ENCODE measurements at places on chromosomes 3 and 15.

DNA sequence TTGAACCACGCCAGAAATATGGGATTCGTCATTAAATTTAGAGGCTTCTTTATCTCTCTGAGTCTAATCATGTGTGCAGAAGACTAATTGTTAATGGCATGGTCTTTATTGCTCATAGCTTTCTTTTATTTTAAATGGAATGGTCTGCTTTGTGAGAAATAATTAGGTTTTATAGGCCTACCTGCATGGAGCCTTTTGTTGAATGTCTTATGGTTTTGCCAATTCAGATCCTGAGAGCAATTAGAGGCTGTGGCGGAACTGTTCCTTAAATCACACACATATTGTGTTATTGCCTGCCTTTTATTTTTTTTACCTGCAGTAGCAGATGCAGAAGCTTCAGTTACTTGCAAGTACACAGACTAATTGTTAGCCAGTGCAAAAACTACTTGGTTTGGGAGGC, 306.2 kb downstream of the NLGN1 start:
- no peaks in the 10 kb centered on the region for H3K4me1 ChIP-seq
- DNase-seq: no peak
- no peak overlapping the region for H3K4me3 ChIP-seq

DNA sequence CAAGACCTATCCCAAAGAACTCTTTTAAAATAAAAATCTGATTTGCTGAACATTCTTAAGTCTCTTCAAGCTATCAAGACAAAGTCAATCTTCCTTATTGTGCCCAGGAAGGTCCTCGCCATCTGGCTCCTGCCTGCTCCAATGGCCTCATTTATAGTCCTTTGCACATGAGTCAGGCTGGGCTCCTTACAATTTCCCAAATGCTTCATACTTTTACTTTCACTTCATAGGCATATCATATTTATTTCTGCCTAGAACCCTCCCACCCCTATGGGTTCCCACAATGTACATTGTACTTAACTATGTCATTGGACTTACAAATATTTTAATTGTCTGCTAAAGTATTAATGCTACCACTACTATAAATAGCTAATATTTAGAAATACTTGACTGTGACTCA, 9.1 kb downstream of the THRB start:
- no peaks in the 10 kb centered on the region for H3K36me3 ChIP-seq
- H3K27ac ChIP-seq: no peak overlapping the region
- no peaks in the 10 kb centered on the region for H3K4me1 ChIP-seq
- no peak for DNase-seq

DNA sequence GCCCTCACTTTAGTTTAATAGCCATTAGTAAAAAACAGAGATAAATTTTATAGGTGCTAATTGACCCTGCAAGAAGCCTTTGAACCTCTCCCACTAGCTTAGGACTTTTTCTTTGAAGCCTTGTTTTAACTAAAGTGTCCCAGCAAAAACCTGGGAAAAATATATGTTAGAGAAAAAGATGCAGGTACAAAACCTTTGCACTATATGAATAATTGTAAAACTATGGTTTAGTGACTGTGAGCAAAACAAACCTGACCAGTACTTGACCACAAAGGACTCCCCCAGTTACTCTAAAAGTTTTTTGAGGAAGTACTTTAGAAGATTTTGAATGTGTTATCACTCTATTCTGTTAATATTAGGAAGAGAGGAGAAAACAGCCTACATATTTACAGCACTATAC, 123.3 kb upstream of the TP63 start:
- no peaks in the 10 kb centered on the region for H3K36me3 ChIP-seq
- no peaks in the 10 kb centered on the region for H3K4me1 ChIP-seq
- no peak overlapping the region for H3K27ac ChIP-seq
- no peak overlapping the region for H3K4me3 ChIP-seq
- DNase-seq: no peak

- H3K4me1 ChIP-seq: no peaks in the 10 kb centered on the region
- no peak overlapping the region for H3K27ac ChIP-seq
Measured at GRCh38 chr3:42996633-42997075, 17.5 kb downstream of the GASK1A start.

DNA sequence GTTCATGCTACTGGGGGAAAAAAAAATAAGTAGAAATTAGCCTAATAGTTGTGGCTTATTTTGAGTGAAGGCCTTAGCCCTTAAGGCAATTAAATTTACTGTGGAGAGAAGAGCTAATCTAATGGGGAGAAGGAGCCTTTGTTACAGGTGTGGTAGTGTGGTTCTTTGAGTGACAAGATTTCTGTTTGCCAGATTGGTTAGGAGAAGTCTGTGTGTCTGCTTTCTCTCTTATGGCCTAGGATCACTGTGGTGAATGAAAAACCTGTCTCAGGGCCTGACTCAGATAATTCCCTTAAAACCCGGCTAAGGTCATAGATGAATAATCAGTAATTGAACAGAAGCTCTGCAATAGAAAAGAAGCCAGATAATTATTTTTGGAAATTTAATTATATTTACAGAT, 27.0 kb downstream of the OPA1 start:
- no peaks in the 10 kb centered on the region for H3K27me3 ChIP-seq
- H3K4me1 ChIP-seq: no peaks in the 10 kb centered on the region
- DNase-seq: no peak
- H3K36me3 ChIP-seq: peaks cover 65% of the 10 kb centered on the region

DNA sequence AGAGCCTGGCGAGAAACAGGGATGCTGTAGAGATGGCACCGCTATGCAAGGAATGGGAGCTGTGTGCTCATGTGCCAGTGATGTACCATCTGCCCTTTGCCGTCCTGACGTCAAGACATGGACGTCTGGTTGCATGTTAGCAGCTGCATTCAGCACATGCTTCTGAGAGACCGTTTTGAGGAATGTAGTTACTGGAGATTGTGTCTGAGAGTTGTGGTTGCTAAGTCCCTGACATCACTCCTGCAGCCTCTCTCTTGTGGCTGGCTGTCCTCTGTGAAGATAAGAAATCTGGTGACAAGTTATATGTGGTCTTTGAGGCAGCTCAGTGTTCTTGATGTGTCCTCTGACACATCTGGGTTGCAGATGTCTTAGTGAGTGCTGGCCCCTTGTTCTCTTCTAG, 165.1 kb downstream of the APBA2 start:
- DNase-seq: no peak
- H3K27me3 ChIP-seq: no peaks in the 10 kb centered on the region
- no peak overlapping the region for H3K4me3 ChIP-seq
- H3K4me1 ChIP-seq: no peaks in the 10 kb centered on the region
- H3K27ac ChIP-seq: no peak overlapping the region
- no peaks in the 10 kb centered on the region for H3K36me3 ChIP-seq

- no peak for DNase-seq
- H3K27ac ChIP-seq: no peak overlapping the region
- no peaks in the 10 kb centered on the region for H3K27me3 ChIP-seq
- H3K4me3 ChIP-seq: no peak overlapping the region
- 0 out of 2 replicates have a peak, but pooled peaks cover 8% of the 10 kb centered on the region for H3K36me3 ChIP-seq
Measured at GRCh38 chr3:71532639-71533395, 50.7 kb downstream of the FOXP1 start.

GRCh38 chr3:64398476-64398875, 173.2 kb upstream of the PRICKLE2 start:
- no peaks in the 10 kb centered on the region for H3K36me3 ChIP-seq
- no peak for DNase-seq
- H3K4me1 ChIP-seq: no peaks in the 10 kb centered on the region
- H3K27me3 ChIP-seq: no peaks in the 10 kb centered on the region
- no peak overlapping the region for H3K4me3 ChIP-seq

DNA sequence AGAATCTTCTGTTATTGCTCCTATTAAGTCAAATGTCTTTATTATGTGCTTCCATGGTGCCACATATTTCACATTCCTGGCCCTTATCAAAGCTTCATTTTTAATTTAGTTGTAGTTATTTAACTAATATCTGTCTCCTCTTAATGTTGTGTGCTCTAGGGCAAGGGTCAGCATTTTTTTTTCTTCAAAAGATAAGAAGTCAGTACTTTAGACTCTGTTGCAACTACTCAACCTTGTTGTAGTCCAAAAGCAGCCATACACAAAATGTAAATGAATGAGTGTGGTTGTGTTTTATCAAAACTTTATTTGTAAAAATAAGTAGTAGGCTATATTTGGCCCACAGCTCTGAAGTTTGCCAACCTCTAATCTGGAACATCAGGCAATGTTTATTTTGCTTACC, 394.7 kb upstream of the CBLB start:
- no peak overlapping the region for H3K4me3 ChIP-seq
- H3K36me3 ChIP-seq: no peaks in the 10 kb centered on the region
- H3K27me3 ChIP-seq: no peaks in the 10 kb centered on the region
- H3K4me1 ChIP-seq: no peaks in the 10 kb centered on the region

- DNase-seq: no peak
- no peak overlapping the region for H3K4me3 ChIP-seq
- H3K36me3 ChIP-seq: no peaks in the 10 kb centered on the region
- H3K27me3 ChIP-seq: no peaks in the 10 kb centered on the region
Measured at GRCh38 chr3:176988795-176989194, 208.5 kb downstream of the TBL1XR1 start.

GRCh38 chr15:38127306-38127771, 125.3 kb upstream of the SPRED1 start:
- H3K4me1 ChIP-seq: no peaks in the 10 kb centered on the region
- no peak overlapping the region for H3K27ac ChIP-seq
- no peak overlapping the region for H3K4me3 ChIP-seq
- H3K36me3 ChIP-seq: no peaks in the 10 kb centered on the region

GRCh38 chr15:63049783-63050371, 7.3 kb downstream of the TPM1 start:
- DNase-seq: no peak
- no peak overlapping the region for H3K27ac ChIP-seq
- H3K36me3 ChIP-seq: no peaks in the 10 kb centered on the region
- H3K4me1 ChIP-seq: peaks cover 30% of the 10 kb centered on the region
- peaks cover 12% of the 10 kb centered on the region for H3K27me3 ChIP-seq

DNA sequence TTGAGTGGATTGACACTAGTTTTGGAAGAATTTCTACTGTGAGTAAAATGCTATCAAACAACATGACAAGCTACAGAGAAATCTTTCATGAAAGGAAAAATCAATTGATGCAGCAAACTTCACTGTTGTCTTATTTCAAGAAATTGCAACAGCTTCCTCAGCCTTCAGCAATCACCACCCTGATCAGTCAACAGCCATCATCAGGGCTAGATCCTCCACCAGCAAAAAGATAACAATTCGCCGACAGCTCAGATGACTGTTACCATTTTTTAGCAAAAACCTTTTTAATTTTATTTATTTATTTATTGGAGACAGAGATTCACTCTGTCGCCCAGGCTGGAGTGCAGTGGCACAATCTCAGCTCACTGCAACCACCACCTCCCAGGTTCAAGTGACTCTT, 44.0 kb downstream of the MLH1 start:
- no peaks in the 10 kb centered on the region for H3K27me3 ChIP-seq
- no peak for DNase-seq
- H3K4me3 ChIP-seq: no peak overlapping the region

GRCh38 chr3:81279481-81280379, 481.7 kb downstream of the GBE1 start:
- DNase-seq: no peak
- no peaks in the 10 kb centered on the region for H3K36me3 ChIP-seq
- no peak overlapping the region for H3K4me3 ChIP-seq

Measured in DND-41 (cell line).